ENCODE measurements at places on chromosomes 12 and 14.

DNA sequence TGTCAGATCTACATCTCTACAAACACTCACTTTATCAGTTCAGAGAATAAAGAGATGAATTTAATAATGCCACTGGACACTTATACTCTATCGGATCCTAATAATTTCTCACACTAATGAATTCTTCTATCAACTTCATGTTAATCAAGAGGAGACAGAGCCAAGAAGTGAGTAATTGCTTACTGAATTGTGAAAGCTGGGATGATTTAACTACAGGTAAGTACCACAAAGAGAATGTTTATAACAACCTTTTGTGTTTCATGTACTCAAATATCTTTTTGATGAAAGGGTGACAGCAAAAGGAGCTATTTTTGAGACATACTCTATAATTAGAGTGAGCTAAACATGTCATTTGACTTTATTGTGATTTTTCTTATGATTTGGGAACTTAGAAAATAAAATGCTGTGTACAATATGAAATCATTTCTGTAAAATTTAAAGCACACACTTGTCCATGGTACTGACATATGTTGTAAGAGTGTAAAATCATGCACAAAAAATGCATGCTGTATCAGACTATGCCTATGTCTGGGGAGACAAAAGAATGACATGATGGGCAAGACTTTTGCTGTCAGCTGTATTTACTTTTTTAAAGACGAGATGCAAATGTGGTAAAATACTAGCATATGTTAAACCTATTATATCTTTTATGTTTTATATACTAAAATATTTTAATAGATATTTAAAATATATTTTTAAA, 361.2 kb downstream of the CCER1 start:
- DNase-seq = no peak

DNA sequence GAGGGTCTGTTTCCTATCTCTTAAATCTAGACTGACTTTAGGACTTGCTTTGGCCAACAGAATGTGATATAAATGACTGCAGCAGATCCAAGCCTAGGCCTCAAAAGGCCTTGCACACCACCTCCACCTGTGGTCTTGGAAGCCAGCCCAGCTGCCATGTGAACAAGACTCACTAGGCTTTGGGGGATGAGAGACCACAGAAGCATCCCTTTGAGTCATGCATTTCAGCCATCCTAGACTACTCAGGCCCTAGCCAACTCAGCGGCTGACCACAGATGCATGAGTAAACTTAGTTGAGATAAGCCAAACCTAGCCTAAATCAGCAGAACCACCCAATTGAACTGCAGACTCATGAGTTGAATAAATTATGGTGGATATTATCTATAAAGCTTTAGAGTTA, 87.7 kb downstream of the KCNH5 start:
- DNase-seq = no peak

- DNase-seq = no peak
Measured at GRCh38 chr12:51855586-51856428, 7.3 kb upstream of the FIGNL2 start.

DNA sequence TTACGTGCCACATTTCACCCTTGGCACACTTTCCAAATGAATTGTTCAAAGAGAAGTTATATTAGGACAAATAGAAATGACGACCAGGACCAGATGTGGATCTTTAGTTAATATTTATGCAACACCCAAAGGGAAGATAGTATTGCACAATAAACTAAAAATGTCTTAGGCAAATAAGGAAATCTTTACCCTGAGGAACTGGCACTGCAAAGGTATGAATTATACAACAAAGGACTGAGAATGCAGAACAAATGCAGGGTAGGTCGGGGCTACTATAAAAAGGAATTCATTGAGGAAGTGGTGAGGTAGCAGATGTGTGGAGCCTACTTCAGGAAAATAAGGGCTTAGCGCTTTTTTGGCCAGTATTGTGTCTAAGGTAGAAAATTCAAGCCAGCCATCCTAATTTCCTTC, 3.9 kb upstream of the TMTC2 start:
- DNase-seq = no peak

- peak; percentile 49 for DNase-seq
Measured at GRCh38 chr12:121781484-121781997, 11.9 kb downstream of the RHOF start.

GRCh38 chr14:35213143-35213788, 78.9 kb upstream of the PSMA6 start:
- DNase-seq = no peak

DNA sequence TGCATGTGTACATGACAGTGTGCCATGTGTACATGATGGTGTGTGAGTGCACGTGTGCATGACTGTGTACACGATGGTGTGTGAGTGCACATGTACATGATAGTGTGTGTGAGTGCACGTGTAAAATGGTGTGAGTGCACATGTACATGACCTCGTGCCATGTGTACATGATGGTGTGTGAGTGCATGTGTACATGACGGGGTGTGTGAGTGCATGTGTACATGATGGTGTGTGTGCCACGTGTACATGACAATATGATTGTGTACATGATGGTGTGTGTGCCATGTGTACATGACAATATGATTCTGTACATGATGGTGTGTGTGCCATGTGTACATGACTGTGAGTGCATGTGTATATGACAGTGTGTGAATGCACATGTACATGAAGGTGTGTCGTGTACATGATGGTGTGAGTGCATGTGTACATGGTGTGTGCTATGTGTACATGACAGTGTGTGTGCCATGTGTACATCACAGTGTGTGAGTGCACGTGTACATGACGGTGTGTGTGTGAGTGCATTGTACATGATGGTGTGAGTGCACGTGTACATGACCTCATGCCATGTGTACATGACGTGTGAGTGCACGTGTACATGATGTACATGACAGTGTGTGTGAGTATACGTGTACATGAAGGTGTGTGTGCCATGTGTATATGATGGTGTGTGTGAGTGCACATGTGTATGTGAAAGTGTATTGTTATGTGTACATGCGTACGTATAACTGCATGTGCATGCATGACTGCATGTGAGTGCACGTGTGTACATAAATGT, 46.3 kb downstream of the FBRSL1 start:
- DNase-seq = no peak

- DNase-seq = no peak
Measured at GRCh38 chr14:22096514-22096895, 422.9 kb upstream of the OR4E1 start.

GRCh38 chr14:66824251-66824650, 316.3 kb downstream of the GPHN start:
- DNase-seq = no peak

DNA sequence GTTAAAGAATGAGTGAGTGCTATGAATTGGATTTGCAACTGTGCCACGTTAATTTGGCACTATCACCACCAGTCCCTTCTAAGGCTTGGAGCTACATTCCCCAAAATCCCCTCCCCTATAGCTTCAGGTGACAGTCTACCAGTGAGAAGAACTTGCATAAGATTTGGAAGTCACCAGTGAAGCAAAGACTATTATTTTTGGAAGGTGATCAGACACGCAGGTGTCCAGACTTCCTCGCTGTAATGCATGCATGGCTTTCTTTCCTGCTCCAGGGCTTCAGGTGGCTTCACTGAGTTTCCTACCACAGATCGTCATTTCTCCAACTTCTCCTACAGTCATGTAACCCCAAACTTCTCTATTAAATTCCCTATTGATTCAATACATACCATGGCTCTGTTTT, 61.4 kb downstream of the SLC41A2 start:
- DNase-seq = no peak

- DNase-seq = no peak
Measured at GRCh38 chr14:57018065-57018464, 207.8 kb upstream of the OTX2 start.

DNA sequence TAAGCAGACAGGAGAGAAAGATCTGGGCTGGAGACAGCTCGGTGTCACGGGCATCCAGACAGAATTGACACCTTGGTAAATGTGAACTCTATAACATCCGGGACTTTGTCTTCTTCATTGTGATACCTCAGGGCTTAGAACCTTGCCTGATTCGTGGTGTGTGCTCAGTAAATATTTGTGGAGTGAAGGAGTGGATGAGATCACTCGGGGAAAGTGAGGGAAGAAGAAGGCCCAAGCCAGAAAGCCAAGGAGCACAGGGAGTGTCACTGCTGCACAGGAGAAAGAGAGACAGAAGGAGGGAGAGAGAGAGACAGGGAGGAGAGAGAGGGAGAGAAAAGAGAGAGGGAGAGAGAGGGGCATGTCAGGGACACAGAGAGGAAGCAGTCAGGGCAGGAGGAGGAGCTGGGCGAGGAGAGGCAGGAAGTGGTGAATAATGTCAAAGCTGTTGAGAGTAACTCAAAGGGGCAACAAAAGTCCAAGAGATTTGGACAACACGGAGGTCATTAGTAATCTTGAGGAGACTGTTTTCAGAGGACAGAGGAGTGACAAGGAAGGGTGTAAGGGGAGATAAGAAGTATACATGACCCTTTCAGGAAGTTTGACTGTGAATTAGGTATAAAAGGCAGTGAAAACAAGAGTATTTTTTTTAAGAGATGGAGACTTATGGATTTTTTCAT, 141.6 kb upstream of the MAX start:
- no peak for DNase-seq

- DNase-seq = no peak
Measured at GRCh38 chr14:71592361-71592760, 339.9 kb upstream of the RGS6 start.

- DNase-seq = no peak
Measured at GRCh38 chr12:114823724-114824123, 139.7 kb upstream of the TBX3 start.

DNA sequence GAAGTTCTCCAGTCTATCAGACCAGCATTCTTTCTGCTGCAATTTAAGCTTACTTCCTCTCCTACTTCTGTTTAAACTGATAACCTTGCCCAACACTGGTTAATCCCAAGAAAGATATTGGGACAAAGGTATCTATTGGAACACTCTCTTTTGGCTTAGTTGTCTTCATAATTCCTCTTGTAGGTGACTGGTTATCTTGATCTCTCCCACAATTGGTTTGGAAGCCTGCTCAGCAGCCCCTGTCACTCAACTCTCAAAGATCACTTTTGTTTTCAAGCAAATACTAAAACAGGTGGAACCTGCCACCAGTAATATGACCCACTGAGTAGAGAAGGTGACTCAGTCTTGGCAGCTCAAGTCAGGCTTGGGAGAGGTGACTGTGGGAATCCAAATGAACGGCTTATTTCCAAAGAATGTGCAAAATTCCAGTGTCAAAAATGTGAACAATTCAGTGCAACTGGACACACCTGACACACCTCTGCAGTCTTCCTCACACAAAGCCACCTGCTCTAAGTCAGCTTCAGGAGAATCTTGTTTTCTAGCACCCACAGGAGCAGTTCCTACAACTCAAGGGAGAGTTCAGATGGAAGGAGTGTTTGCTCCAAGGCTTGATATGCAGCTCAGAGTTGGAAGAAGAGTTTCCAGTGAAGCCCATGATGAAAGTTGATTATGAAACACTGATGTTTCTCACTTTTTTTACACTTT, 83.2 kb upstream of the SLC38A2 start:
- no peak for DNase-seq

- DNase-seq = peak; percentile 28
Measured at GRCh38 chr14:56294128-56294527, 175.9 kb downstream of the PELI2 start.

DNA sequence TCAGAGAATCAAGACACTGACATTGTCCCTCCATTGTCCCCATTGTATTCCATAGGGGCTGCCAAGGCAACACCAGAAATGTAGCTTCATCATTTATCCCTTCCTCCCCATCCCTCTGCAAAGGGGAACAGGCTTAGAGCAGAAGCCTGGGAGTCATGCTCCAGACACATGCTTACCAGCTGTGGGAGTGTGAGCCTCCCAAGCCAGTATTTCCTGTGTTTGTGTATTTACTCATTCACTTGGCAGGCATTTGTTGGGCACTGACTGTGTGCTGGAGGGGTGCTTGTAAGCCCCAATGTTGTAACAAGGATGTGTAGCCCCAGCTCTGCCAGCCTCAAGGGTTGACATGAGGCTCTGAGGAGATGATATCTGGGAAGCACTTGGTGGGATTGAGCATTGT, 46.0 kb upstream of the TCL1A start:
- DNase-seq = no peak

GRCh38 chr14:48725051-48725734, 861.0 kb downstream of the RPS29 start:
- no peak for DNase-seq
